Gastrocnemius medialis (tissue), 4 donors: ENCODE measurements at places on chromosomes 7 and 10. TPM values are rescaled to one million over a fixed set of nuclear protein-coding genes. Genes with fewer than 3 reads are reported as not detected.

- no peaks in the 10 kb centered on the region for H3K27me3 ChIP-seq
- no peak for DNase-seq
- H3K4me1 ChIP-seq = no peaks in the 10 kb centered on the region
- H3K36me3 ChIP-seq = no peaks in the 10 kb centered on the region
These were observed 30.9 kb upstream of the LMTK2 start for GRCh38 chr7:98075801-98076200.

The STEAP2 gene
- 3.5 TPM for total RNA-seq

GRCh38 chr10:100349087-100349486 lies 2.1 kb downstream of the SCD start:
- no peaks in the 10 kb centered on the region for H3K36me3 ChIP-seq
- DNase-seq = no peak
- H3K27me3 ChIP-seq = peaks cover 47% of the 10 kb centered on the region

DNA sequence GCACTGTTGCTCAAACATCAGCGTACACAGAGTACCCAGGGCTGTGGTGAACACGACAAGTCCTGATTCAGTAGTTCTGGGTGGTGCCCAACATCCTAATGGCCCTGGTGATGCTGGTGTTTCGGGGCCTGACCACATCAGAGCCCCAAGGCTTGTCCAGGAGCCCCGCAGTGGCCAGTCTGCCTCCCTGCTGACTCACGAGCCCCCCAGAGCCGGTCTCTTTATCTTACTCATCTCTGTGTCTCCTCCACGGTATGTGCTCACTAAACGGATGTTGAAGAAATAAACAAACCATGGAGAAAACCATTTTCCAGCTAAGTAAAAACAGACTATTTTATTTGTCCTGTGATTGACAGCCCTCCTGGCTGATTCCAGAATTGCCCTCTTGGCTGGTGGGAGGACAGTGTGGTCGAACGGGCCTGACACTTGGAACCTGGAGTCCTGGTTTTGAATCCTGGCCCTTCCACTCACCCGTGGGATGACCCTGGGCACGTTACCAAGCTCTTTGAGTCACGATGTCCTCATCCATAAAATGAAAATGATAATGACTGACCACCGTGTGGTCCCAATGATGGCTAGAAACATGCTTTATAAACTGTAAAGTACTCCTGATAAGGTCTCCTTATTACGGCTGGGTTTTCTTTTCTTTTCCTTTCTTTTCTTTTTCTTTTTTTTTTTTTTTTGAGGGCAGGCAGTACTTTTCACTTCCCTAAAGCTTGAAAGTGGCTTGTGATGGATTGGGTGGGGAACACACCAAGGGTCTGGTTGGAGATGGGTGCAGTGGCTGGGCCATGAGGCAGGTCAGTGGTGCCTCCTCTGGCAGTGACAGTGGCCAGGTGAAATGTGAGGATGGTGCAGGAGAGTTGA lies 5.7 kb downstream of the HIP1 start:
- DNase-seq = peak; percentile 30
- peaks cover 2% of the 10 kb centered on the region for H3K4me1 ChIP-seq
- no peak overlapping the region for H3K4me3 ChIP-seq
- no peaks in the 10 kb centered on the region for H3K27me3 ChIP-seq

DNA sequence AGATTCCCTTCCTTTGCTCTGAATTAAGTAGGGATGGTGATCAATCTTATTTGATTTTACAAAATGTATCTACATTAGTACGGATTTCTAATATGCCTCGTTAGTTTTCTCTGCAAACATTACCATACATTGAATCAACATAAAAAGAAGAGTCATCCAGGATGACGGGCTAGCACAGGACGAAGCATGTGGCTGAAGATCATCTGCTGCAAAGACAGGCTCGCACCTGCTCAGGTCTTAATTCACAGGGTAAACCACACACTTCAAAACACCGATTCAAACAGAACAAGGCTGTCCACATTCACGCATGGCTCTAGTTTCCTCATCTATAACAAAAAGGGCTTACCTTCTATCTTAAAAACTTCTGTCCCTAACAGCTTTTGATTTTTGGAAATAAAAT lies 323.0 kb downstream of the PARD3 start:
- H3K27ac ChIP-seq = no peak overlapping the region
- H3K4me3 ChIP-seq = no peak overlapping the region
- H3K36me3 ChIP-seq = no peaks in the 10 kb centered on the region
- no peak for DNase-seq
- no peaks in the 10 kb centered on the region for H3K27me3 ChIP-seq

DNA sequence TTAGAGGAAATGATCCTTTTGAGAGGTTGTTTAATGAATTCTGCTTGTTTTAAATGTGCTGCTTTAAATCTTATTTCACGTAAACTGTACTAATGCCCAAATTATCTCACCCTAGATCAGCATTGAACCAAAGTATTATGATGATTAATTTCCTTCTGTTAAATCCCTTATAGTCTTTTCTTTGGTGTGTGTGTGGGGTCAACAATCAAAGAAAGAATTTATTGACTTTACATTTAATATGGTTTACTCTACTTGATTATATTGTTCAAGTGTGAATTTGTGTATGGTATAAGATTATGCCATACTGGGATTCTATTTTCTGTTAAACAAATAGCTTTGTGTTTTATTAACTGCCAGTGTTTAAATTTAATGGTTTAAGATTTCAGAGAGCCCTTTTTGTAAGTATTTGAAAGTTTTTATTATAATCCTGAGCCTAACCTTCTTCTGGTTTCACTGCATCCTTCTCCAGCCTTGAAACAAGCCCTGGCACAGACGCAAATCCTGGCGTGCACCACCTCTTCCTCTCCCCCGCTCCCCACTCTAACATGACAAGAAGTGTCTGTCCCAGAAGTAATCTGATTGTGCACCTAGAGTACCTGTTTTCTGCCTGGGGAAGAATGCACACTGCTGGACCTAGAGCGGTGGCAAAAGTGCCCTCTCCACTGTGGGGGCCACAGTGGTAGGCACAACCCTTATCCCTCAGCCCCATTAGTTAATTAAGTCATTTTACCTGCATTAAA lies 70.6 kb downstream of the KAT6B start:
- no peak for DNase-seq
- H3K4me1 ChIP-seq = peaks cover 47% of the 10 kb centered on the region
- no peaks in the 10 kb centered on the region for H3K36me3 ChIP-seq
- H3K27ac ChIP-seq = peak overlapping the region; percentile 80

The TMEM130 gene
- total RNA-seq = not detected

DNA sequence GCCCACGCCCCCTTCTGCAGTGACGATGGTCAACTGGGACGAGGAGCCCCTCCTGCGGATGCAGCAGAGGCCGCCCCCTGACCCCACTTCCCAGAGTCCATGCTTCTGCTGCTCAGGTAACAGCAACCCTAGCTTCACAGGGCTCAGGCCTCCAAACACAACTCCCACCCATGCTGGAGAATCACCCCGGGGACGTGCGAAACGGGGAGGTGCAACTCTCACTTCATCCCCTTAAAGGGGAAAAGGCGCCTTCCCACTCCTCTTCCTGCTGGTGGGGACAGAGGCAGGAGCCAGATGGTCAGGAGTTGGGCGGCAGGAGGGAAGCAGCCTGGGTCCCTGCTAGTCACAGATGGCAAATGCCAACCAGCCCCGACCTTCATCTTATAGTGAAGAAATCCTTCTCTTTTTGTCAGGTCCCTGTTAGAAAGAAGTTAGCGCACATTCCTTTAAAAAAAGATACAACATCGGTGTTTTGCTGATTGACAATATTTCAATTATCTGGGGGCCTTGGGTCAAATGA lies 155.4 kb downstream of the DIP2C start:
- H3K4me1 ChIP-seq = peaks cover 11% of the 10 kb centered on the region
- no peak overlapping the region for H3K27ac ChIP-seq
- H3K27me3 ChIP-seq = no peaks in the 10 kb centered on the region
- H3K4me3 ChIP-seq = no peak overlapping the region

- no peak for DNase-seq
- H3K4me1 ChIP-seq = no peaks in the 10 kb centered on the region
- H3K27ac ChIP-seq = no peak overlapping the region
- H3K4me3 ChIP-seq = no peak overlapping the region
- no peaks in the 10 kb centered on the region for H3K36me3 ChIP-seq
These were observed 109.5 kb downstream of the NRF1 start for GRCh38 chr7:129721068-129721467.

GRCh38 chr10:124138195-124138882 lies 44.9 kb upstream of the CHST15 start:
- no peak overlapping the region for H3K4me3 ChIP-seq
- peak; percentile 63 for DNase-seq
- H3K4me1 ChIP-seq = peaks cover 14% of the 10 kb centered on the region

GRCh38 chr10:34198953-34199352 lies 616.1 kb downstream of the PARD3 start:
- no peak overlapping the region for H3K4me3 ChIP-seq
- H3K27me3 ChIP-seq = no peaks in the 10 kb centered on the region
- no peaks in the 10 kb centered on the region for H3K36me3 ChIP-seq
- DNase-seq = no peak

- DNase-seq = no peak
- H3K27me3 ChIP-seq = no peaks in the 10 kb centered on the region
- H3K36me3 ChIP-seq = no peaks in the 10 kb centered on the region
- no peak overlapping the region for H3K4me3 ChIP-seq
- H3K4me1 ChIP-seq = no peaks in the 10 kb centered on the region
These were observed 210.3 kb downstream of the GALNT17 start for GRCh38 chr7:71342202-71342601.

DNA sequence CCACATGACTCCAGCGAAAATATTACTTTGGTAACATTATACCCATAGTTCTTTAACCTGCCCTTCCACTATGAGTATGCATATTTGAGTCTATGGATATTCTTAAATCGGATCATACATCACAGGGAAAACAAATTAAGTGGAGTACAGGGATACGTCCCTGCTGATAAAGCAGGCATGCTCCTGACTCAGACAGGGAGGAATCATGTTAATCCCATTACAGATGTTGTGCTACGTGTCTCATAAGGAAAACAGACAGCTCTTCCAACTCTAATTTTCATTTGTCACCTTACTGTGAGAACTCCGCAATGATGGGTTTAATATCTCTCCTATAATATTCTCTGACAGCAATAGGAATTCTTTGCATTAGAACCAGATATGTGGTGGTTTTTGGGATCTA lies 469.5 kb upstream of the POM121L12 start:
- no peak overlapping the region for H3K4me3 ChIP-seq
- DNase-seq = no peak
- no peak overlapping the region for H3K27ac ChIP-seq
- no peaks in the 10 kb centered on the region for H3K36me3 ChIP-seq
- no peaks in the 10 kb centered on the region for H3K4me1 ChIP-seq

DNA sequence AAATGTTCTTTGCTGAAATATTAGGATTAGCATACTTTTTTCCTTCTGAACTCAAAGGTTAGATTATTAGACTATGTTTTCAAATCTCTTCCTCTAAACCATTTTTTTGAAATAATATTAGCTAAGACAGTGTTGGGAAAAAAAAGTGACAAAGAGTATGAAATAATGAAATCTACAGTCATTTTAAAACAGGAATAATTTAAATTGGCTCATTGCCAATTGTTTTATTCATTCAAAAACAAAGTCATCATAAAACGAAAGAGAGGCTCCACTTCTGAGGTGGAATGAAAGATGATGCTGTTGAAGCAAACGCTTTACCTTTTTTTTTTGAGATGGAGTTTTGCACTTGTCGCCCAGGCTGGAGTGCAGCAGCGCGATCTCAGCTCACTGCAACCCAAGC lies 51.2 kb downstream of the RNF32 start:
- H3K4me3 ChIP-seq = no peak overlapping the region
- DNase-seq = no peak

The RET gene
- 0.72 TPM for total RNA-seq

DNA sequence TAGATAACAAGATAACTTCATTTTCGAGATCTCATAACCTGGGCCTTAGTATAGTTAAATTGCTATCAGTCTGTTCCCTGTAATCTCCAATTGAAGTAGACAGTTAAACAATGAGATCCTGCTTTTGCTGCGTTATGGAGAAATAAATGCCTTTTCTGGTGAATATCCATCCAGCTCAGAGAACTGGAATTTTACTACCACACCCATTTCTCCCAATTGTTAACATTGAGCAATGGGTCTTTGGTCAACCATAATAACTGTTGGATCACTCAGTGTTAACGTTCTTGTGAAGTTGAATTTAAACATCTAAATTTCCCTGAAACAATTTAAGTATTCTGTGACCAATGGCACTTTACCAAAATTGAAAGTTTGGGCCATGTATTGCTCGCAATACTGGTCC lies 3.0 kb downstream of the CALU start:
- no peaks in the 10 kb centered on the region for H3K27me3 ChIP-seq
- DNase-seq = no peak
- peak overlapping the region; percentile 93 for H3K27ac ChIP-seq
- H3K4me1 ChIP-seq = peaks cover 40% of the 10 kb centered on the region

GRCh38 chr7:151900986-151901621 lies 24.2 kb upstream of the PRKAG2 start:
- peak; percentile 21 for DNase-seq
- no peak overlapping the region for H3K4me3 ChIP-seq
- no peaks in the 10 kb centered on the region for H3K4me1 ChIP-seq
- no peak overlapping the region for H3K27ac ChIP-seq
- no peaks in the 10 kb centered on the region for H3K36me3 ChIP-seq
- peaks cover 1% of the 10 kb centered on the region for H3K27me3 ChIP-seq

GRCh38 chr7:108178398-108178797 lies 48.2 kb upstream of the LAMB4 start:
- no peaks in the 10 kb centered on the region for H3K27me3 ChIP-seq
- H3K27ac ChIP-seq = no peak overlapping the region
- no peaks in the 10 kb centered on the region for H3K4me1 ChIP-seq
- H3K4me3 ChIP-seq = no peak overlapping the region
- no peak for DNase-seq

The EPHB6 gene
- 2.0 TPM for total RNA-seq

DNA sequence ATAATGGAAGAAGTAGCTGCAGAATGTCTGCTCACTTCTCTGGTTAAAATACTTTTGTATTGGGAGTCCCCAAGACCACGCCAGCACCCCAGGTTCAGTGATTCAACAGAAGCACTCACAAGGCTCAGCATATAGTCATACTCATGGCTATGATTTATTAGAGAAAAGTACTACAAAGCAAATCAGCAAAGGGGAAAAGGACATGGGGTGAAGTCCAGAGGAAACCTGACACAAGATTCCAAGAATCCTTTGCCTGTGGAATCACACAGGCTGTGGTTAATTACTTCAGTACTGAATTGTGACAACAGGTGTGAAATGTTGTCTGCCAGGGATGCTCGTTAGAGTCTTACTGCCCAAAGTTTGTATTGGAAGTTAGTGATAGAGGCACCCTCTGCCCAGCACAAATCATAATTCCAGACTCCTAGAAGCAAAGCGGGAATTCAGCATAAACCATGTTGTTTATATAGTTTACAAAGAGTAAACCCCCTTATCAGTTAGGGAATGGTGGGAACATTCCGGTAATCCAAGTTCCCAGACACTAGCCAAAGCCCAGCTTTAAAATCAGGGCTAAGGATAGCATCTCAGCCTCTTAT lies 79.4 kb downstream of the HYCC1 start:
- H3K27ac ChIP-seq = no peak overlapping the region
- H3K27me3 ChIP-seq = no peaks in the 10 kb centered on the region
- H3K36me3 ChIP-seq = no peaks in the 10 kb centered on the region
- no peak overlapping the region for H3K4me3 ChIP-seq
- H3K4me1 ChIP-seq = peaks cover 13% of the 10 kb centered on the region
